ENCODE measurements at places on chromosomes 5 and 9. TPM values are rescaled to one million over a fixed set of nuclear protein-coding genes. Genes with fewer than 3 reads are reported as not detected.

GRCh38 chr9:136688274-136689107 is 1.2 kb upstream of the AGPAT2 start:
- DNase-seq: no peak

NOXA1 gene
- total RNA-seq: 14.3 TPM

GRCh38 chr9:98147582-98147981 is 28.6 kb upstream of the TRIM14 start:
- DNase-seq: no peak

DNA sequence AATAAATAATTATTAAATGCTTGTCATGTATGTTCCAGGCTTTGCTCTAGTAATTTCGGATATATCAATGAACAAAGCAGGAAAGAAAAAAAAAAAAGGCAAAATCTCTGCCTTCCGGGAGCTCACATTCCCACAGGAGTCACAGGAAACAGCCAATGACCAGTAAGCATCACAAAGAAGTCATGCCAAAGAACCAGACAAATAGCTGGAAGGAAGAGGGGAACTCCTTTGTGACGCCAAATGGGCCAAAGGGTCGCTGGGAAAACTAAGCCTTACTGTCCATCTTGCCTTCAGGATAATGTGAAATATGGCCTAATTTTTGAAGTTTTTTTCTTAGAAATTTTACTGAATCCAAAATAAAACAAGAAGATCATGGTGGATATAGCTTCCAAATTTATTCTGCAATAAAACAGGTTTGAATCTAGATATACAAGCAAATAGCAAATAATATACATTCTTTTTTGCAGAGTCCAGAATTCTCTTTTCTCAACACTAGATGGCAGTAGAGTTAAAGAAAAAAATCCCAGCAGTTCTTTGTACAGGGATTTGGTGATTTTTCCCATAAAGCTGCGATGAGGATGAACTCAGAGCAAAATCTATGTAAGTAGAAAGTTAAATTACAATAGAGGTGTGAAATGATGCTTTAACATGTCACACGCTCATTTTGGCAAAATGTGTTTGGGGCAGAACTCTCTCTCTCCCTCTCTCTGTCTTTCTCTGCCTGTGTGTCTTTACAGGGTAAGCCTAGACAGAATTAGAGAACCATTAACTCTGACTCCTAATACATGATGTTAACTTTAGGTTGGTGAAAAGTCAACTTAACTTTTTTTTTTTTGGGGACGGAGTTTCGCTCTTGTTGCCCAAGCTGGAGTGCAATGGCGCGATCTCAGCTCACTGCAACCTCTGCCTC is 60.0 kb upstream of the TUT7 start:
- DNase-seq: no peak

PCDHB8 gene
- total RNA-seq: 3.9 TPM

- no peak for DNase-seq
Measured at GRCh38 chr5:158209219-158209908, 350.4 kb upstream of the CLINT1 start.

DNA sequence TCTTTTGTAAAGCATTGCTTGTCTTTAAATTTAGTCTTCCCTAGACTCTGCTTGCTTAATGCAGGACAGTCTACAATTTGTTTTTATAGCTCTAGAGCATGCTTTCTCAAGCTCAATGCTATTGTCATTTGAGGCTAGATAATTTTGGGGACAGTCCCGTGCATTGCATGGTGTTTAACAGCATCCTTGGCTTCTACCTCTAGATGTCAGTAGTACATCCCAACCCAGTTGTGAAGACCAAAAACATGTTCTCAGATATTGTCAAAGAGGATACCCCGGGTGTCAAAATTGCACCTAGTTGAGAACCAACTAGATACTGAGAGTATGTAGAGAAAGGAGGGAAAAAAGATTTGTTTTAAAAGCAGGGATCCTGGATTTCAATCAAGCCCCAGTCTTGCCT is 277.5 kb downstream of the CEMIP2 start:
- DNase-seq: no peak

DNA sequence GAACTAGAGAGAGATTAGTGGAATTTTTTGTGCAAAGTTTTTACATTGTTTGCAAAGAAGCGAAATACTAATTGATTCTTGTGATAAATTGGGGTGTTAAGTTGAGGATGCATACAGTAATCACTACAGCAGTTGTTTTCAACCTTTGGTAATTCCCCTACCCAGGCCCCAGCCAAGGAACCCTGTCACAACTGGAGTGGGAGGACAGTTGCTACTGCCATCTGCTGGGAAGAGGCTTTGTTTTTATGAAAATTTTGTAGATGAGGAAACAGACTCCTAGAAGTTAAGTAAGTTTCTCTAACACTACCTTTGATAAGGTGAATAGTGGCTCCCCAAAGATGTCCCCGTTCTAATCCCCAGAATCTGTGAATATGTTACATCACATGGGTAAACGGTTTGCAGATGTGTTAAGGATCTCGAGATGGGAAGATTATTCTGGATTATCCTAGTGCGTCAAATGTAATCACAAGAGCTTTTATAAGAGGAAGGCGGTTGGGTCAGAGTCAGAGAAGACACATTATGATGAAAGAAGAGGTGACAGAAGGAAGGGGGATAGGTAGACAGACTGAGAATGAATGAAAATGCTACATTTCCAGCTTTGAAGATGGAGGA is 34.0 kb upstream of the PPP1R2B start:
- DNase-seq: no peak

NMUR2 gene
- 0.80 TPM for total RNA-seq

DNA sequence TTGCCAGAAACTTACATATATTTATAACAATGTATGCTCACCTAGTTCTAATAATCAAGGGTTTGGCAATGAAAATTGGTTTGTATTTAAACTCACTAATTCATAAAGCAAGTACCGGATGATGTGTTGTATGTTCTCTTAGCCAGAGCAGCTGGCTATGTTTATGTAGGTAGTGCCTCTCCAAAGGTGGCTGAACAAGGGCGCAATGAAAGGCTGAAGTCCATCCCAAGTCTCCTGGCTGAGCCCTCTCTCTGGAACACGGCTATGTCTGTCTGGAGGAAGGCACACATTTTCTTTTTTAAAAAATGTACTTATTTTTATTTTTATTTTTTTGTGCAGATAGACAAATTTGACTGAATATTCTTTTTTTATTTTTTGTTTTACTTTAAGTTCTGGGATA is 141.2 kb upstream of the DAB2 start:
- DNase-seq: no peak

DNA sequence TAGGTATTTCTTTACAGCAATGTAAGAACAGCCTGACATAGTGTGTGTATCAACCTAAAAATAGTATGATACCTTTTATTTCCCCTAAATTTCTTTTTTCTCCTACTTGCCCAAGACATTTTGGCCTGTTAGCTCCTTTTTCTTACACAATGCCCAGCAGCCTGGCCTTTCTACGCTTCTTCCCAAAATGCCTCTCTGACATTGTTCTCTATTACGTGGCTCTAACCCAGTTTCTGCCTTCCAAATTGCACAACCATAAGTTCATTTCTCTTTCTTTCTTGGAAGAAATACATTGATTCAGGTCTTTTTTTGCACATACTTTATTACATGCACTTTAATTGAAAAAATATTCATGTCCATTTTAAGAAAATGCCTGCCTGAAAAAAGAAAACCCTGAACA is 408.2 kb downstream of the PRR16 start:
- no peak for DNase-seq

Data from type B pancreatic cell (in vitro differentiated cells).